ENCODE measurements at places on chromosomes 13 and 19.

DNA sequence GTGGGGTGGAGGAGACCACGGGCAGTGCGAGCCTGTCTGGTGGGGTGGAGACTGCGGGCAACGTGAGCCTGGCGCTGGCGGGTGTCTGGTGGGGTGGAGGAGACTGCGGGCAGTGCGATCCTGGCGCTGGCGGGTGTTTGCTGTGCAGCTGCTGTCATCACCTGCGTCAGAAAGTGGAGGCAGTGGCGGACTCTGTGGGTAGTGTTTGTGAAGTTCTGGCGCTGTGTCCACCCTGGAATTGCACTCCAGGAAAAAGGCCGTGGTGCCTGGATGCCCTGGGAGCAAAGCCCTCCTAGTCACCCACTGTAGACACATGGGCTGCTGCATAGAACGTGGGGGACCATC is 6.2 kb downstream of the TEX29 start:
- DNase-seq: no peak

GRCh38 chr19:6958791-6959190 is 62.4 kb downstream of the MBD3L2B start:
- no peak for DNase-seq

GRCh38 chr19:934197-934840 is 8.5 kb downstream of the ARID3A start:
- no peak for DNase-seq

DNA sequence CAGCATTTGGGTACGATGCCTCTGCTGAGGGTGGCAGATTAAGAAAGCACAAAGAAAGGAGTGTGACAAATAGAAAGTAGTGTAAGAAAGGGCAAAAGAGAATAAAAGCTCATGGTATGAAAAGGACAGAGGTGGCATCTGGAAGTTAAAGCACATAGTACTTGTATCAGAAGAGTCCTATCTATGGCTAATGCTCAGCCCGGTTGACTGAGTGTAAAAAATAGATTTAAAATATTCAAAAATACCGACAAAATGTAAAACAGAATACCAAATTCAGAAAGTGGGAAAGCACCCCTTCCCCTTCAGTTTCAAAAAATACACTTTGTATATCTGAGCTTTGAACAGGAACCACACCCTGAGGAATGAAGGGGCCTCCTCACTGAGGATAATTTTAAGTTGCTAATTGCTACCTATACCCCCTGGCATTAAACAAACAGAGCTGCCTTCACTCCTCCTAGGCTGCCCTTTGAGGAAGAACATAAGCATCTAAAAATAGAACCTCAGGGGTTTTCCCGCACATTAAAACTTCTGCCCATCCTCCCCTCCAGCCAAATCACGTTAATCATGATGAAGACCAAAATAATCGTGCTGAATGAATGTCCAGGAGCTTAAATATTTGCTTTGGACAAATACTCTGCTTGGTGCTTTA is 43.3 kb downstream of the DLEU7 start:
- DNase-seq: no peak

GRCh38 chr13:24192057-24192810 is 31.7 kb downstream of the SPATA13 start:
- no peak for DNase-seq

DNA sequence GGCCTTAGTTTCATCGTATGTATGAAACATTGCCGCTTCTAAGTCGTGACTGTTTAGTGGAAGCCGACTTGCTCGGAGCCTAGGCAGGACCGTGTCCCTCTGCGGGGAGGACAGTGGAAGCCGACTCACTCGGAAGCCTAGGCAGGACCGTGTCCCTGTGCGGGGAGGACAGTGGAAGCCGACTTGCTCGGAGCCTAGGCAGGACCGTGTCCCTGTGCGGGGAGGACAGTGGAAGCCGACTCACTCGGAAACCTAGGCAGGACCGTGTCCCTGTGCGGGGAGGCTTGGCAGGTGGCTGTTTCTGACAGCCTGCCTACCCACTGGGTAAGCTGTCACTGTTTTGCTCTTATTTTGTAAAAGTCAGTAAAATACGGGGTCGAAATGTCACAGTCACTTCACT is 20.4 kb upstream of the DCUN1D2 start:
- no peak for DNase-seq

DNA sequence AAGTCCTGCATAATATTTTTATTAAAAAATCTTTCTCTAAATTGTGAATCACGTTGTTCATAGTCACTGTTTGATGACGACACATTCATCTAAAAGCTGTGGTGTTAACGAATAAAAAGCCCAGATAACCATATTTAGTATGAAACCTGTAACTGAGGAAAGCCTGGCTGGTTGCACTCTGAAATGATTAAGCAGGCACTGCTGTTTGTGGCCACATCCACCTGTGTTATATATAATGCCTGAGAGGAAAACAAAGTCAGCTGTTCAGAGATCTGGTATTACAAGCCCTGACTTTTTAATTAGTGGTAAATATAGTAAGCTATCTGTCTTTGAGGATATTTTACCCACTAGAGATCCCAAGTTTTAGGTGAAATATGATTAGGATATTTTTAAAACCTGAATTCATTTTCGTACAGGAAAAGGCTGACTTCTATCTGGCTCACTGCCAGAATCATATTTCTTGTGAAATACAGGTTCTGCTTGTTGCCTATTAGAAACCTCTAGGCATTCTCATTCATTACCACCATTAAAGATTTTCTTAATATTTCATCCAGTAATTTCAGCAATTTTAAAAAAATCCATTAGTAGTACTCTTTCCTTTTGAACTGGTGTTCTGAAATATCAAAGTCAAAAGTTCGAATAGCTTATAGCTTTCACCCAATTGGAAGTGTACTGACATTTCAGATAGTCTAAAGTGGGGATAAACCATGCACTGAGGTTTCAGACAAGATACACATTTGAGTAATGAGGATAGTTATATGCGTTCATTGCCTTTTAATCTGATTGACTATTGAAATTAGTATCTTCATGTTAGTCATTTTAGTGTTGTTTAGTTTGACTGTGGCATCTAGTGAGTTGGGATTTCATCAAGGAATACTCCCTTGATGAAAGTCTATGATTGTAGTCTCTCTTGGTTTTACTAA is 79.7 kb downstream of the LMO7 start:
- DNase-seq: no peak

- no peak for DNase-seq
These were observed 57.9 kb downstream of the ELF1 start for GRCh38 chr13:40961214-40961613.

DNA sequence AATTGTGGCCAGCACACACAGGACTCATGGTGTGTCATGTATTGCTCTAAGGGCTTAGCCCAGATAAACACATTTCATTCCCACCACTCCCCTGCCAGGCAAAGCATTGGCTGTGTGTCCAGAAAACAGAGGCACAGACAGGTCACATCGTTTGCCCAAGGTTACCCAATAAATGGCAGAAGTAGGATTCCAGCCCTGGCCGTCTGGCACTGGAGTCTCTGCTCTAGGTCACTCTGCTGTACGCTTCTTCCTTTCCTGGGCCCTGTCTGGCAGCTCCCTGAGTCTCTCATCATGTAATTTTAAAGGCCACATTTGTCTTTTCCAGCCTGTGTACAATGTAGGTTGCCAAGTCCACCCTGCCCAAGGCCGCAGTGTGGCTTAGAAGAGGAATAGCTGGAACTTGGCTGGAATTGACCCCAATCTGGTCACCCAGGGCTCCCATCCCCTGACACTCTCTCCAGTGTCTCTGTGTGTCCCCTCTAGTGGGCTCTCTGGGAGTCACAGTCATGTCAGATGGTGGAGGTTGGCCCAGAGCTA is 264.5 kb upstream of the TSHZ3 start:
- DNase-seq: no peak

DNA sequence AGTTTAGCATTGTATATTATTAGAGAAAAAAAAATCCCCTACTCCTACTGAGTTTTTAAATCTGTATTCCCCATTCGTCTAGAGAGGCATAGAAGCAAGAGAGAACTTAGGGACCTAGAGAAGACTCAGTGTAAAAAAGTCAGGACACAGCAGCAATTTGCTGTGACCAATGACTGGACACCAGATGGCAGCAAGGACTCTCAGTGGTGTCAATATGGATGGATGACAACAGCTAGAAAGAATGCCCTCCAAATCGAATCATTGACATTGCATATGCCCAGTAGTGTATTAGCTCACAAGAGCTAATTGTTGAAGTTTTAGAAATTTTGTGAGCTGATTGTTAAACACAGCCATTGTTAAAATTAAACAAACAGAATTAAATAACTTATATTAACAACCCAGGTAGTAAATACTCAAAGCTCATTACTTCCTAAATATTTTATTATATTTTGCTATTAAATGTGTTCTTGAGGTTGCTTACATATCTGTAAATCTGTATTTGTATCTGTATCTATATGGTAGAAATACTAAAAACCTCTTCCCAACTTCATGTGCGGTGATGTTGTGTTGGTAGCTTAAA is 43.9 kb downstream of the SIAH3 start:
- no peak for DNase-seq
